ENCODE measurements at places on chromosomes 1 and 21.
A peak's percentile ranks its signal among the peaks of the same experiment; 100 is the strongest.

- DNase-seq: no peak
Measured at GRCh38 chr1:213276236-213276635, 225.2 kb downstream of the RPS6KC1 start.

GRCh38 chr1:32869923-32870614, 643 bp downstream of the FNDC5 start:
- no peak for DNase-seq

GRCh38 chr1:219299420-219299819, 125.7 kb downstream of the LYPLAL1 start:
- no peak for DNase-seq

GRCh38 chr1:113946678-113947387, 17.7 kb downstream of the HIPK1 start:
- DNase-seq: peak; percentile 25

- DNase-seq: no peak
Measured at GRCh38 chr1:169048043-169048442, 58.4 kb upstream of the ATP1B1 start.

DNA sequence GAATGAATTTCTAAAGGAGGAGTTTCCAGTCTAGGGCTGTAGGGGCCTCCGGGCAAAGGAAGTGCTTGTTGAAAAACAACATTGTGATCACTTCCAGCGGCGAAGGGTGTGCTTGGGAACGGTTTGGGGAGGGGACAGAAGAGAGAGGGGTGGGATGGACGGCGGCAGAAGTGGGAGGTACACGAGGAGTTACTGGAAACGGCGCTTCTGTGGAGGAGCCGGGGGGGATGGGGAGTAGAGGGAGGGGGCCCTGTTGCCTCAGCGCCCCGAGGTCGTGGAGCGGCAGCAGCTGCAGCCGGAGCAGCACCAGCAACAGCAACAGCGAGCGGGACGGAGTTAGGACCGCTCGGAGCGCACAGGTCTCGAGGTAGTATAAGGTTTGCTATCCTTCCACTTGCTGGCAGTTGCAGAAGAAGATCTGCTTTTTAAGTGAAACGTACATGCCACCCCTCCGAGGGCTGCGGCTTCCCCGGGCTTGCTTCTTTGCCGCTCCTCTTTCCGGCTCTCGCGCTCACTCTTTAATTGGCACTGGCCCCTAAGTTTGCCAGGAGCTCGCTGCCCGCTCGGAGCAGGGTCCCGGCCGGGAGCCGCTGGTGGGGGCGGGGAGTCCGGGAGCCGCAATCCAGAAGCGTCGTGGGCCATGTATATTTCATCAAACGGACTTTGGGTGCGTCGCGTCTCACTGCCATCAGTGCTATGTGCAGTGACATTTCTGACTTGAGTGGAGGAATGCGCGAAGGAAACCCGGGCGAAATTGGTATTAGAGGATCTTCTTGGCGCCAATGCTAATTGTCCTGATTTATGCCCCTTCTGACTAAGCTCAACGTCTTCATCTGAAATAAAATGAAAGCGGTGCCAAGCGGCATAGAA, 771 bp upstream of the NTNG1 start:
- DNase-seq: peak; percentile 83

GRCh38 chr1:245770156-245770555, 615.4 kb downstream of the KIF26B start:
- DNase-seq: no peak

GRCh38 chr1:240193679-240194078, 102.0 kb downstream of the FMN2 start:
- DNase-seq: no peak

DNA sequence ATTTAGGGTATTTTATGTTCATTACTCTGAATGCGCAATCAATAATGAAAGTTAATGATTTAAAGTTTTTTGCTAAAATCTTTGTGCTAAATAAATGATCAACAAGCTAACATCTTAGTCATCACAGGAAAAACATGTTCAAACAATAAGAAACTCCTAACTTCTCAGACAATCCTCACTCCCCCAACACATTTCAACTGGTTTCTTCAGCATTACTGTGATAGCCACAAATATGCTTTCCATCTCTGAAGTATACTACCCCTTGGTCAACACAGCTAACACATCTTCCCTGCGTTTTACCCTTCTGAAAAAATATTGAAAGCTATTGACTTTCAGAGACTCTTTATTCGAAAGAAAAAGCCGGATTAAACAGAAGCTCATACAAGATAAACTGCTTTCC, 85.8 kb downstream of the ZNF644 start:
- no peak for DNase-seq

GRCh38 chr1:110787328-110788071, 85.4 kb upstream of the CD53 start:
- DNase-seq: no peak

DNA sequence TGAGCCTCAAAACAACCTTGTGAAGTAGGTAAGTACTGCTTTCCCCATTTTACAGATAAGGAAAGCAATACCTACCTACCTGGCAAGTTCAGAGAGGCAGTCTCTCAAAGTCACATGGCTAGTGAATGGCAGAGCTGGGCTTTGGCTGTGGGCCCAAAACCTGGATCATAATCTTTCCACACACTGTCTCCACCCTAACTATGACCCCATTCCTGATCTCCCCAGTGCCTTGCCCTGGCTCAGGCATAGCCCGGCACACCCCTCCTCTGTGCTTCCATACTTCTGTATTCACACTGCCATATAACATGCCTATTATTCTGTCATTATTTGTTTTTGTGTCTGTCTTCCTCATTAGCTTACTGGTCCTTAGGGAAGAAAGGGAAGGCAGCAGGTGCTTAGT, 15.9 kb downstream of the GNG12 start:
- DNase-seq: no peak

- no peak for DNase-seq
Measured at GRCh38 chr1:225828706-225829345, 18.9 kb downstream of the EPHX1 start.

- DNase-seq: no peak
Measured at GRCh38 chr1:30024411-30025195, 698.8 kb downstream of the MATN1 start.

DNA sequence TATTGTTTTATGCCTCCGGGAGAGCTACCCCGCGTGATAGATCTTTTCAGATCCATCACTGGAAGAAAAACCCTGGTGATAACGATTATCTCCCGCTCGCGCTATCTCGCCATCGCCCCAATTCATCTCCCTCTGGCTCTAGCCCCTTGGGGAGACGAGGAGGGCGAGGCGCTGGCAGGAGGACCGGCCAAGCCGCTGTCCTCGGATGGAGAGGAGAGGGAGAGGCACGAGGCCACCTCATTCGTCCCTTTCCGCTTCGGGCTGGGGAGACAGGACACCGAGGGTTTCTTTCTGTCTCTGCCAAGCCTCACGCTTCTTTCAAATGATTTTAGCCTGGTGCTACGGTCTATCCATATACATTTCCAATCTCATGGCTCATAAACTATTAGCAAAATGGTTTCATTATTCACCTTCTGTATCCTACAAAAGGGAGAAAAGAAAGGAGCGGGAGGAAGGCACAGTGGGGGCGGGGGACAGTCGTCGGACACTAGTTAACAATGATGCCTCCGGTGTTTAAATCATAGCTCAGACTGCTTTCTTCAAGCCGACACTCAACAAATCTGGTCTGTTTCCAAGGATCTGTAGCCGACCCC, 415.0 kb upstream of the ESRRG start:
- DNase-seq: no peak

GRCh38 chr1:16186655-16187235, 25.7 kb downstream of the ARHGEF19 start:
- no peak for DNase-seq

- DNase-seq: no peak
Measured at GRCh38 chr21:43574741-43575472, 84.4 kb downstream of the HSF2BP start.

DNA sequence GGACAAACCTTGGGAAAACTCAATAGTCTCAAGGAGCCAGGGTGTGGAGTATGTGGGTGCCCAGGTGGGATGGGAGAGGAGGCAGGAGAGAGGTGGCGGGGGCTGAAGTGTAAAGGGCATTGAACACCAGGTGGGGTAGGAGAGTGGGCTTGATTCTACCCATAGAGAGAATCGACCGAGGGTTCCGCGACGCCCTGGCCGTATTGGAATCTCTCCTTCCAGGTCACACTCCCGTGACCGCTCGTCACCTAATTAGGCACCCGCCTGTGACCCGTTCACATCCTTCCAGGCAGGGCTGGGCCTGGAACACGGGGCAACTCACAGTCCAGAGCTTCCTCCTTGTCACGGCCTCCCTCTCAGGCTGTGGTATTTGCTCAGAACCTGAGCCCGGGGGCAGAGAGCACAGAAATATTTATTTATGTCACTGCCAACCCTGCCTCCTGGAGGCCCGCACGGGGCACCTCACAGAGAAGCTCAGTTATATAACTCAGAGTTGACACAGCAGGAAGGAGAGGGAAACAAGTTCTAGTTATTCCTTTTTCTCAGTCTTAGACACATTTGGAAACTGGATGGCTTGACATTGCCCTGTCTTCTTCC, 12.0 kb downstream of the NCMAP start:
- DNase-seq: peak; percentile 52

GRCh38 chr1:235500971-235501540, 3.2 kb downstream of the B3GALNT2 start:
- peak; percentile 56 for DNase-seq

DNA sequence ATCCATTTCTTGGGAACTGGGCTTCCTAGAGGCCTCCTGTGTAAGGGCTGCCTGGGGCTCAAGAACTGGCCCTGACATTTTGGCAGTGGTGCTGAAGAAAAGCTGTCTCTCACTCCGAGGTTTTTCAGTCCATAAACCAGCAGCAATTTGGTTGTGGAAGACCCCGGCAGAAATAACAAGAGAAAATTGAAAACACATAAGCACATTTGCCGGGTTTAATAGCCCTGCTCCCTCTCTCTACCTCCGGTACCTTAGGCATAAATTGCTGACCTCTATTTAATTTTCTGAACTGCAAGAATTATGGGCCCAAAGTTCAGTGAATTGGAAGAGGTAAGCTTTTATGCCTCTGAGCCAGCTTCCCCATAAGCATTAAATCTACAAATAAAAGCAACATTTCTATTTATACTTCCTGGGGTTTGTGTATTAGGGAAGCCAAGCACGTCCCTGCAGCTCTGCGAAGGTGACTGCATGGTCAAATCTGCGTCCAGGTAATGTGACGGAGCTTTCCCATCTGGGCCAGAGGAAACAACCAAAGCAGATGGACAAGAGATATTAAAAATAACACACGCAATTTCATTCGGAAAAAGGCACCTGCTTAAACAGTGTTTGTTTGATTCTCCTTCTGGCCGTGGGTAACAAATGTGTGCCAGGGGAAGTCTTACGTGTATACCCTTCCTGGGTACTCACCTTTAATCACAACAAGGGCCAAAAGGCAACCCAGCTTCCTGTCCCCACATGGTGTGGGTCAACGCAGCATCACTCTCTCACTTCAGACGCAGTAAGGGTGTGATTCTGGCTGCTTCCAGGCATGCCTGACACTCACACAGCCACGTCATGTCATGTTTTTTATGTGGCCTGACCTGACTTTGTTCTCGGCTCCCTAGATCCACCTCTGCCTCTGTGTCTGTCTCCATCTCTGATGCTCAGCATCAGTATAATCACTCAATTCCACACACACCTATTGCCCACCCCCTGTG, 69.2 kb downstream of the PAPPA2 start:
- no peak for DNase-seq

DNA sequence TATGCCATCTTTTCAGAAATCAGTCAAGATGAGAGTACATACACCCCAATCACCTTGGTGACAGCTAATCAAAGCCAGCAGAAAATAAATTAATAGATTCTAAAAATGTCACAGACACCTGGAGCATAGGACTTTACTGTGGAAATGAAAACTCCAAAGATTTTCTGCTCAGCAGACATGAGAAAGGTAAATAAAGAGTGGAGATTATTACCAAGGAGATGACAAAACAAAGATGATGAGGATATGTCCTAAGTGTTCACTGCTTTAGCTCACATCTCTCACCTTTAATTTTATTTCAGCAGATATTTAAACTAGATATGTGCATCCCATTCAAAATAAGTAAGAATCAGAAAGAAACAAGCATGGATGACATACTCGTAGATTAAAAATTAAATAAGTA, 14.8 kb upstream of the KCNT2 start:
- DNase-seq: no peak

DNA sequence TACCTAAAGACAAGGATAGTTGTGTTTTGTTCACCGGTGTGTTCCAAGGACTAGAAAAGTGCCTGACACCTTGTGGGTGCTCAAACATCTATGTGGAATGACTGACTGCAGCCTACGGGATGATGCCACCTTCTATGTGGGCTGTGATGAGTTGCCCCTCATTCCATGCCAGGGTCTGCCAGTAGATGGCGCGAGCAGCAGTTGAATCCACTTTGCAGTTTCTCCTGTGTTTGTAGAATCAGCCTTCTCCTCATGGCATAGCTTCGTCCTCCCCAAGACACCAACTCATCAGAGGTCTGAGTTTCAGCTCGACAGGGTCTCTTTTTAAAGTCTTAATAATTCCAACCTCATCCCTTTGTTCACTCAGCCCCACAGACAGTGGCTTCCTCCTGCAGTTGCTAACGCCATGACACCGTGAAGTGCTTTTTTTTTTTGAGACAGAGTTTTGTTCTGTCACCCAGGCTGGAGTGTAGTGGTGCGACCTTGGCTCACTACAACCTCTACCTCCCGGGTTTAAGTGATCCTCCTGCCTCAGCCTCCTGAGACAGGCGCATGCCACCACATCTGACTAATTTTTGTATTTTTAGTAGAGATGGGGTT, 133.7 kb downstream of the CAPN8 start:
- peak; percentile 62 for DNase-seq

GRCh38 chr1:38231941-38232340, 185.3 kb upstream of the POU3F1 start:
- DNase-seq: no peak

DNA sequence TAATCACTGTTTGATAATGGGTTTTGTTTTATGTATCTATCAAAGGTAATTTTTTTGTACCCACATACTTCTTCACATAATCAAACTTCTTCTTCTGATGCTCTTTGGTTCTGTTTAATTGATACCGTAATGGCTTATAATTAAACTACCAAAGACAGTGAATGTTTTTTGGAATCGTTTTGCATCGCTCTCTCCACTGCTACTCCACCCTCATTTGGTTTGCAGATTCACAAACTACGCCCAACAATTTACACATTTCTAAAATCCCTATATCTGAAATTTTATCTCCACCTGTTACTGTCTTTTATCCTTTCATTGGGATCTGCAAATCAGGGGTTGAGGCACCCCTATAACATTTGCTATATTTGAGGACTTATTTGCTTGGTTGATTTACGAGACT, 319.6 kb downstream of the RWDD3 start:
- DNase-seq: no peak

- peak; percentile 64 for DNase-seq
Measured at GRCh38 chr1:231702804-231703203, 76.2 kb downstream of the DISC1 start.

GRCh38 chr1:221188458-221188857, 309.2 kb downstream of the HLX start:
- DNase-seq: no peak

DNA sequence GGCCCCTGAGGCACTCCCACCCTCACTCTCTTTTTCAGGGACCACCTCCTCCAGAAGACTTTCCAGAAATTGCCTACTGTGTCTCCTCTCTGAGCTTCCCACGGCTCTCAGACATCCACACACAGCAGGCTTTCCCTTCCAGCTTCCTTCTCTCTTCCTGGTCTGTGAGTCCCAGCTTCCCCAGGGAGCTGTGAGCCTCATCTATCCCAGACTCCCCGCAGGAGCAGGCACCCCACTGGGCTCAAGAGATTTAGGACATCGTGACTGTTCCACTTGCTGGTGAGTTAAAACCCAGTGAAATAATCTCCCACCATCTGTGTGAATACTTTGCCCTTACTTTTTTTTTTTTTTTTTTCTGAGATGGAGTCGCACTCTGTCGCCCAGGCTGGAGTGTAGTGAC, 22.0 kb upstream of the PRELP start:
- no peak for DNase-seq
